Activated naive CD8-positive, alpha-beta T cell treated with anti-CD3 and anti-CD28 coated beads, Interleukin-2, amount 50 U/mL, for 16 hours (primary cell): ENCODE measurements at places on chromosomes 16 and 17.

GRCh38 chr16:55622930-55623561 is 32.7 kb upstream of the SLC6A2 start:
- DNase-seq: no peak

DNA sequence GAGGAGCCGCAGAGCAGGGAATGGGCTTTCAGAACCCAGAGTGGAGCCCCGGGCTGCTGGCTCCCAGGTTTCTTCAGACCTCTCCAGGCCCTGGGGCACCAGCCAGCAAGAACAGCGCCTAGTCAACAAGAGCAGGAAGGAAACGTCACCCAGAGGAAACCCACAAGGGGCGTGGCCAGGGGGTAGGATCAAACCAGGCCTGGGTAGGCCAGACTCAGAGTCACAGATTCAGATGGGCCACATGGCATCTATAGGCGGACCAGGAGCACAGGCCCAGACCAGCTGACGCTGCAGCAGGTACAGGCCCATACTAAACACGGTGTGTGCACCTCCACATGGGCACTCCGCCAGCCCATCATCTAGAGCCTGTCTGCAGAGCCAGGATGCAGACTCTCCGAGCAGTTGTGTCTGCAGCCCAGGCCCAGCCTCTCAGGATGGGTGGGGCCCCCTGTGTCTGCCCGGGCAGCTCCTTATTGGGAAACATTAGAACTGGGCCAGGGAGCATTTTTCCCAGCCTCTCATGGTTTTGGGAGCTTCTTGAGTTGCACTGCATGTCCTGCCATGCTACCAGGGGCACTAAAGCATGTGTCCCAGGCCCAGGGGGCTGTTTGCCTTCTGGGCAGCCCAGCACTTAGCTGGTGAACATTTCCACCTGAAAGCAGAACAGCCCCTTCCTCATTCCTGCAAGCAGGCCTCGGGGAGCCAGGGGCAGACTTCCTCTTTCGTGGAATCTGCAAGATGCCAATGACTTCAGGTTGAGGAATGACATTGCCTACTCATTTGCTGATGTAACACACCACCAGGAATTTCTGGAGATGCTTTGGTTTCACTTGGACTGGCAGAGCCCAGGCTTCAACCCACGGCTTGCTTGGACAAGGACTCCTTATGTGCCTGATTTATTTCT is at the start of gene NLRP1:
Gene NLRP1 (minus strand): TSS at position 127 of the 904 bp plus-strand sequence. CDS start 552 bp downstream, outside the sequence.
- peak; percentile 84 for DNase-seq

GRCh38 chr17:35969558-35970380 is 11.5 kb downstream of the CCL16 start:
- peak; percentile 26 for DNase-seq

- no peak for DNase-seq
Observed at GRCh38 chr17:75822119-75822799, 21.9 kb downstream of the UNC13D start.

- DNase-seq: no peak
Observed at GRCh38 chr17:60361889-60362288, 30.0 kb downstream of the USP32 start.
